CD4-positive, alpha-beta T cell (primary cell): ENCODE measurements at places on chromosomes 7 and 10.

DNA sequence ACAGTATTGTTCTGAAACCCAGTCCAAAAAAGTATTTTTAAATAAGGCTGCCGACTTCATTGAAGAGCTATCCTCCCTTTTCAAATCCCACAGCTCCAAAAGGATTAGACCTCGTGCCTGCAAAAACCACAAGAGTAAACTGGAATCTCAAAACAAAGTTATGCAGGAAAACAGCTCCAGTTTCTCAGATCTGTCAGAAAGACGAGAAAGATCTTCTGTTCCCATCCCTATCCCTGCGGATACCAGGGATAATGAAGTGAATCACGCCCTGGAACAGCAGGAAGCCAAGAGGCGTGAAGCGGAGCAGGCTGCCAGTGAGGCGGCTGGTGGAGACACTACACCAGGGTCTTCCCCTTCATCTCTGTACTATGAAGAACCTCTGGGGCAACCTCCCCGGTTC lies 12.6 kb downstream of the MYPN start:
- no peak for DNase-seq

- no peak for DNase-seq
Measured at GRCh38 chr7:127516320-127516719, 69.1 kb downstream of the GCC1 start.

DNA sequence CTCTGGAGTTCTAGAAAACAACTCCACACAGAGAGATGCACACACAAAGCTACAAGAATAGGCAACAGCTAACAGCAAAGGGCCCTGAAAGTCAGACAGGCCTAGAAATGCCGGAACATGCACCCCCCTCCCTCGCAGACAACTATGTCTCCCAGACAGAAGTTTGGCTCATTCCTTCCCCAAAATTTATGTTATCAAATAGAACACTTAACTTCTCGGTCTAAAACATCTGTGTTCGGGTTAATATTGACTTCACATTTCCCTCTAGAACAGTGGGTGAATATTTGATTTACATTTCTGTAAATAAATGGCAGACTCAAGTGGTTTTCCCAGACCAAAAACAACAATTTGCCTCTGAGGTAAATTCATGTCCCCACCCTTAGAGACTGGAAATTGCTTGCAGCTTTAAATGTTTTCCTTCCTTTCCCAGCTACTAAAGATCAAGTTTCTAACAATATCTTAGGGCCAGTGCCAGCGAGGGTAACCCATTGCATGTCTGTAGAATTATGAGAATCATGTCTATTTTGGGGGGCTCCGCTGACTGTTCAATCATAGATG lies 92.5 kb upstream of the INHBA start:
- DNase-seq: no peak

- no peak for DNase-seq
Measured at GRCh38 chr7:102244601-102245000, 42.1 kb upstream of the SH2B2 start.

- no peak for DNase-seq
Measured at GRCh38 chr10:10589540-10590303, 427.9 kb upstream of the CELF2 start.

DNA sequence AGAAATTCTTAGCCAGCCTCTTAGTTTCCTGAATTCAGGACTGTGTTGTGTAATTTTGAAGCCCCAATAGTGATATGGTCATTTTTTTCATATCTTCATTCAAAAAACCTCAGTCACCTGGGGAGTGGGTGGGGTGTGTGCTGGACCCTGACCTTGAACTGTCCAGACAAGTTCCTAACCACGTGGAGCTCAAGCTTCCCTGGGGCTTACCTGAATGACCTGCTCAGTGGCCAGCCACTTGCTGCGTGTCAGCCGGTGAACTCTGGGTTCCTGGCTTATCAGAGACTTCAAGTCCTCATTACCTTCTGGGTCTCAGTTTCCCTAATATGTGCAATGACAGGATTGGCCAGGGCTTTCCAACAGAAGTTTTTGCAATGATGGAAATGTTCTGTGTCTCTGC lies 27.1 kb downstream of the MGMT start:
- DNase-seq: no peak

GRCh38 chr7:133789974-133790373 lies 337.2 kb upstream of the LRGUK start:
- DNase-seq: no peak

DNA sequence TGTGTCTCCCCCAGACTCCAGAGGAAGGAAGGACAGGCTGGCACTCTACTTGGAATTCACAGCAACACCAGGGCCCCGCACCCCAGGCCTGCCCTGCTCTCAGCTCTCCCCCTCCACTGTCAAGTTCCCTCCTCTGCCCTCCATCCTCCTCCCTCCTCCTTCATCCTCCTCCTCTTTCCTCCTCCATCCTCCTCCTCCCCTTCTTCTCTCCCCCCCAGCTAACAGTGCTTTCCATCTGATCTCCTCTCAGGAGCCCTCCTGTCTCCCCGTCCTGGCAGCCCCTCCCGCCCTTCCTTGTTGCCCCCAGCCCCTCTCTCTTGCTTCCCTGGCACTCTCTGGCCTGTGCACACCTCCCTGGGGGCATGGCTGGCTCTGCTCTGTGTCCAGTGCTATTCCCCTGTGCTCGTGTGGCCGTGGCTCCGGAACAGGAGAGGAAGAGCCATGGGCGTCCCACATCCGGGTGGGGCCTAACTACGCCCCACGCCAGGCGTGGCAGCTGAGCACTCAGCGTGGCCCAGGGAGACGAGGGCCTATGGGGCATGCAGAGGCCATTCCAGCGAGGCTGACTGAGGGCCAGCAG lies 64.2 kb downstream of the PWWP2B start:
- DNase-seq: no peak

- DNase-seq: no peak
Measured at GRCh38 chr7:24637021-24637420, 63.8 kb downstream of the PALS2 start.

DNA sequence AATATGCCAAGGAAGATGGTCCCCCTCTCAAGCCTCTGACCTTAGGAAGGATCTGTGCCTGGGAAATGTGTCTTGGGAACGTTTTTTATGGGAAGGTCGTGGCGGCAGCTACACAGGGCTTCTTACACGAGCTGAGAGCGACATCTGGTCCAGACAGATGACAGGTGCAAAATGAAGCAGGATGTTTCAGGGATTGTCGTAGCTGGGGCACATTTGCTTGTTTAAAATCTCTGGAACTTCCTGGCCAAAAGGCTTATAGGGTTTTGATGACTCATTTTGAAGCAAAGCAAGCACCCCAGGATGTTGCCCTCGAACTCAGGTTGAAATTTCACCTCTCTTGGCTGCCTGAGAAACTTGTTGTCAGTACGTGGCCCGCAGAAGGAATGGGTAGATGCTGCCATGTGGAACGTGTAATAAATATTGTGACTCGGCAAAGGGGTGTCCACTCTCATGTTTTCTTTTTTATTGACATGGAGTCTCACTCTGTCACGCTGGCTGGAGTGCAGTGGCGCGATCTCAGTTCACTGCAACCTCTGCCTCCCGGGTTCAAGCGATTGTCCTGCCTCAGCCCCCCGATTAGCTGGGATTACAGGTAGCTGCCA lies 117.5 kb downstream of the CAMK1D start:
- DNase-seq: no peak

DNA sequence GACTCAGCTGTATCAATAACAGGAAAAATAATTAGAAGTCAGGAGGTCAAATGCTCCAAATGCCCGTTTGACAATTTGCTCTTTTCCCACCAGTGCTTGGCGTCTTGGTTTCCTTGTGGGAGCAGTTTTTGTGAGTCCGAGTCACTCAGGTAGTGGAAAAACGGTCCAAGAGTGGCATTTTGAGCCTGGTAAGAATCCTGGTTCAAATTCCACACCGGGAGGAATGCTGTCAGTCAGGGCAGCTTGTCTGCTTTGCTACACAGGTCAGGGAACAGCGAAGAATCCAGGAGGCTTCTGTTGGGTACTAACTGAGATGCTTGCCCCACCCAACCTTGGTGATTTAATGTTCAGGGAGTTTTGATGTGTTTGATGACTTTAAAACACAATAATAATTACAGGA lies 209.5 kb downstream of the HERPUD2 start:
- no peak for DNase-seq

- DNase-seq: no peak
Measured at GRCh38 chr10:115844591-115844990, 428.4 kb downstream of the GFRA1 start.

GRCh38 chr10:90930971-90931871 lies 10.3 kb upstream of the ANKRD1 start:
- no peak for DNase-seq

GRCh38 chr7:20064181-20064970 lies 152.8 kb downstream of the MACC1 start:
- no peak for DNase-seq

DNA sequence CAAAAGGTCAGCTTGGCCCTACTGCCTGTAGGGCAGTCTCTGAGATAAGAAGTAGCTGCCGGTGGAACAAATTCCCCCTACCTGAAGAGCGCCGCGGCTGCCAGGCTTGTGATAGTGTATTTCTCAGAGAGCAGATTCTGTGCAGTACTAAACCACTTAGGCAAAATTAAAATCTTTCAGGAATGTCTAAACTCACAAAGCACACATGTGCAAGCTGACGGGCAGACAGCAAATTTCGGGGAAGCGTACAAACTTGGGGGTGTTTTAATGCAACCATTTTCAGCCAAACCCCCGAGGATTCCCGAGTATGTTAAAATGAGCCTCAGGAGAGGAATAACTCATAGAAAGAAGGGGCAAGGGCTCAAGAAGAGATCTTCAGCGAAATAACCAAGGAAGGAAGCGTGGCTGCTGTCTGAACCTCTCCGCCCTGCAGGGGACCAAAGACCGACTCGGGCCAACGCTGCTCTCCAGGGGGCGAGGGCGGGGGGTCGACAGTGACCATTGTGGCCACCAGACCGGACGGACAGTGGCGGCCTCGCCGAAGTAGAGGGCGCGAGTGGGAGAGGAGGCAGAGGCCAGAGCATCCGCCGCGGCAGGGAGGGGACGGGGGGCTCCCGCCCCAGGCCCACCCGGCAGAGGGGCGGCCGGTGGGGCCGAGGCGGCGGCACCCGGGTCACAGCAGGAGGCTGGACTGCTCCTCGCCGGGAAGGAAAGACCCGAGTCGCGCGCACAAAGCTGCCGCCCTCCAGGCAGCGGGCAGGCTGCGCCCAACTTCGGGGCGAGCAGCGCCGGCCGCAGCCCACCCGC lies 819 bp downstream of the HYCC1 start:
- no peak for DNase-seq

- no peak for DNase-seq
Measured at GRCh38 chr10:80486785-80487420, 32.8 kb downstream of the TSPAN14 start.

DNA sequence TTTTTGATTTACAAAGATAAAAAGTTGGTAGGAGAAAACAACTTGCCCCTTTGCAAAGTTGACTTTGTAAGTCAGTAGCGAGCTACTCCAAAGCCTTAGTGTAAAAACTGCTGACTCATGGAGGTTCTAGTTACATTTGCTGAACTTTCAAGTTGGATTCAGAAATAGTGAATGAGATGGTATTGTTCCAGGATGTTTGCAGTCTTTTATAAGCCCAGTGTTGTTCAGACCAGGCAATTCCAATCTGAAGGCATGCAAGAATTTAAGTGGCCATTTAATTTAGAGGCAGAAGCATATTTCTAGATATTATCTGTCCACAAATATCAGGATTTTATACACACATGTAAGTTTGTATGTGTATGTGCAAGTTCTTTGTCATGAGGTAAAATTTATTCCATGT lies 21.6 kb downstream of the TES start:
- DNase-seq: no peak

DNA sequence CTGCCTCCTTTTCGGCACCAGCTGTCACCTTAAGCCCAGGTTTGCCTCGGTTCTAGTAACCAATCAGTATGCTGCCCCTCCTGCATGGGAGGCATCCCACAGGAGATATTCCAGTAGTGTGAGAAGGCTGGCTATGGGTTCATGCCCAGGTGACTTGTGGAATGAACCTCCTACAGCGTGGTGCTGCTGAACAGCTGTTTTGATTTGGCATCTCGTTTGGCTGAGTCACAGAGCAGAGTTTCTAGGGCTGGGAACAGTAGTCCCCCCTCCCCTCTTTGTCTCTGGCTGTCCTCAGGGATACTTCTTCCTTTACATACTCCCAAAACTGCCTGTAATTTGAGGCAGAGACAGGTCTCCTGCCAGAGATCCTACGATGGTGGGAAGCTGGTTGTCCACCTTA lies 16.1 kb downstream of the R3HCC1L start:
- no peak for DNase-seq

- no peak for DNase-seq
Measured at GRCh38 chr10:44249490-44249889, 135.4 kb downstream of the CXCL12 start.

DNA sequence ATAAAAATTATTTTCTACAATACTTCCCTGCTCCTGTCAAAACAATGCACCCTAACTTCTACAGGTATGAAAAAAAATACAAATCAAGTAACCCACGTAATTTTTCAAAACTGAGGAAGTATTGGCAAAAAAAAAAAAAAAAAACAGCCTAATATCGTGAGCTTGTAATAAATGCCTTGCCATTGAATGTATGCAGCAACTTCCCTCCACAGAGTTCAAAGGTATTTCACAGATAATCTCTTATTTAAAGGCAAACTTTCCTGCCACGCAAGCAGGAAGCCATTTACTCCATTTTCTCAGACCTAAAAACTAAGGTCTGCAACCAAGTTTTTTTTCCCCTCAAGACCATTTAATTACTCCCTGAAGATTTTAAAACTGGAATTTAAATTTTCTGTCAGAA lies 642 bp upstream of the AGR2 start:
- no peak for DNase-seq

DNA sequence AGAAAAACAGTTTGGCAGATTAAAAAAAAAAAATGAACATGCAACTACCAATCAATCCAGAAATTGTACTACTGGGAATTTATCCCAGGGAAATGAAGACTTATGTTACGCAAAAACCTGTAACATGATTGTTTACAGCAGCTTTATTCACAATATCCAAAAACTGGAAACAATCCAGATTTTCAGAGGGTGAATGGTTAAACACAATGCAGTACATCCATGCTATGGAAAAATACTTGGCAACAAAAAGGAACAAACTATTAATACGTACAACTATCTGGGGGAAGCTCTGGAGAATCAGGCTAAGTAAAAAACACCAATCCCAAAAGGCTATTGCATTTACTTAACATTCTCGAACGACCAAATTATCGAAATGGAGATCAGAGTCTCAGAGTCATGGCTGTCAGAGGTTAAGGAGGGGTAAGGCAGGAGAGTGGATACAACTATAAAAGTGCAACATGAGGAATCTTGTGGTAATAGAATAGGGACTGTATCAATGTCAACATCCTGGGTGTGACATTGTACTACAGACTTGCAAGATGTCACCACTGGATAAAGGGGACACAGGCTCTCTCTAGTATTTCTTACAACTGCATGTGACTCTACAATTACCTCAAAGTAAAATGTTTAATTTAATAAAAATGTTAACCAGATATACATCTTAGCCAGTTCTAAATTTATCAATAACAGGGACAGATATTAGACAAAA lies 21.5 kb upstream of the RUFY2 start:
- DNase-seq: no peak
